ENCODE measurements at places on chromosomes 3 and 15.

DNA sequence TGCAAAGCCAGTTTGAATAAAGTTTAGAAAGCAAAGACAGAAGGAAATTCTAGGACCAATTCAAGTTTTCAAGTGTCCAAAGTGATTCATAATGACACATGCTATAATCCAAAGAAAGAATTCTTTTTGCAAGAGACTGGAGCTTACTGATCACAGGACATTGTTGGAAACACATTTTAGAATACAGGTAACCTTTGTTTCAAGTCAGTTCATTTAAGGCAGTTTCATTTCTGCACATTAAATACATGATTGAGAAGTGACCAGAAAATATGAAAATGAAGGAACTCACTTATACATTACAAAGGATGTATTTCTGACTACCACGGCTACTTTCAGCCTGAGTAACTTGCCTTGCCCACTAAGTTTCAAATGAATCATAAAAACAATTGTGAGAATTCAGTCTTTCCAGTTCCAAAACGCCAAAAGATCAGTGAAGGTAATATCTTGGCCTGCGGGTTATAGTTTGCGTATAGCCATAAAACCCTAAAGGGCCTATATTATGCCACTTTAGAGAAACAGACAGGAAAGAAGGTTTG lies 48.7 kb downstream of the PRICKLE2 start:
- no peak for DNase-seq

GRCh38 chr3:114685161-114685560 lies 391.3 kb downstream of the TIGIT start:
- DNase-seq, result no peak

- peak; percentile 38 for DNase-seq
These were observed 701 bp downstream of the EIF5A2 start for GRCh38 chr3:170907637-170908234.

DNA sequence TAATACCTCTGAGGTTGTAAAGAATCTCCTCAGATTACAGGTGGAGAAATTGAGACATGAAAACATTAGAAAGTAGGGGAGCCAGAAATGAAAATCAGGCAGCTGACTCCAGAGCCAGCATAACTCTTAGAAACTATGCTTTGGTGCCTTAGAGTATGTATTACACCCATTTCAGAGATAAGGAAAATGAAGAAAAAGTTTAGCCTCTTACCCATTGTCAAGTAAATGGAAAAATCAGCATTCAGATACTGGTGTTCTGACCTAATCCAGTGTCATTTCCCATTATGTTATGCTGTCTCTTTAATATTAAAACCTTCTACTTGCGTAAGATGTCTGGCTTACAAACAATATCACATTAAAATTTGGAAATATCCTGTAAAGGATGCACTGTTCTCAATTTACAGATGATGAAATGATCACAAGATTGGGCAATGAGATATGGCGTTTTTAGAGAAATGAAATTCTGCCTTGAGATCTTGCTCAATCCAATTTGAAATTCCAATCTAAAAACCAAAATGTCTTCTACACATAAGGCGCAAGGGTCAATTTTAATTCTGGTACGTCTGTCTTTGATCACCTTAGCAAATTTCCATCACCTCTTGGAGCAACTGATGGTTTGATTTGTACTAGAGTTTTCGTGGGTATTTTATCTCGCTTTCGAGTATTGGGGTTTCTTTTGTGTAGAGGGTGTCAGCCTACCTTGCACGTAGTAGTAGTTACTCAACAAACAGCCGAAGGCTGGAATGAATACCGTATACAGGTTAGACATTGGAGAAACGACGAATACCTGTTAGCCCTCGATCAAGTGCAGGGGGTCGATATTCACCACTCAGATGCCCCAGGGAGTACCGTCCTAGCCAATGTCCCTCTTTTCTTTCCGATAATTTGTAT lies 902 bp upstream of the ZCWPW2 start:
- peak; percentile 11 for DNase-seq

DNA sequence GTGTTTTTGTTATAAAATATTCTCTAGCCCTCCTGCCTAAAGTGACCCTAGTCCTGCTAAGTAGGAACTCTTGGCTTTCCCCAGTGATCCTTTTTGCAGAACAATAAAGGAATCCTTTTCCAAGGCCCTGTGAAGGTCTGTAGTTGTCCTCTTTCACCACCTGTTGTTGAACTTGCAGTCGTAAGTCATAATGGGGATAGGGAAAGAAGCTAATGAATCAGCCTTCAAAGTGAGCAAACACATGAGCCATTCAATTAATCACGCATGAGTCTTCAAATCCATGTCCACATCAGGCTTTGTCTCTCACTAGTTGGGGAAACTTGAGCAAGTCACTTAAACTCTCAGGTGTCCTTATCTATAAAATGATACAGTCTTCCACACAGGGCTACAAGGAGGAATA lies 27.6 kb downstream of the ZNF860 start:
- no peak for DNase-seq

- no peak for DNase-seq
These were observed 13.2 kb upstream of the RPL32 start for GRCh38 chr3:12854565-12854964.

GRCh38 chr3:52479877-52480575 lies 15.1 kb upstream of the STAB1 start:
- DNase-seq, result no peak

GRCh38 chr3:30098653-30099455 lies 507.5 kb upstream of the TGFBR2 start:
- no peak for DNase-seq

DNA sequence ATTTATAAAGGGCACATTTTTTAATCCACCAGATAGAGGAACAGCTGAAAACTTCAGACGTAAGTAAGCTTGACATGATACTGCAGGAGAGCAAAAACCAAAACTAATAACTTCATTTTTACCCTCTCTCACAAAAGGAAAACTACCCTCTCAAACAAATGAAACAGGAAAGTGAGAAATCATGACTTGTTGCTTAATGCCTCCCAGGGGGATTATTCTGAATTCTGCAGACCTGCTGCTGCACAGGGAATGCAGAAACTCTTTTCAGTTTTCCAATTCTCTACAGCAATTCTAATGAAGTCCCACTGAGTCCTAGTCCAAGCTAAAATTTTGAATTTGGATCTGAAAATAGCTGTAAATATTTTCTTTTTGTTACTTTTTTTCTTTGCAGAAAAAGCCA lies 637.1 kb upstream of the CCDC54 start:
- no peak for DNase-seq

GRCh38 chr3:79018671-79019136 lies 749.1 kb downstream of the ROBO1 start:
- DNase-seq, result no peak

DNA sequence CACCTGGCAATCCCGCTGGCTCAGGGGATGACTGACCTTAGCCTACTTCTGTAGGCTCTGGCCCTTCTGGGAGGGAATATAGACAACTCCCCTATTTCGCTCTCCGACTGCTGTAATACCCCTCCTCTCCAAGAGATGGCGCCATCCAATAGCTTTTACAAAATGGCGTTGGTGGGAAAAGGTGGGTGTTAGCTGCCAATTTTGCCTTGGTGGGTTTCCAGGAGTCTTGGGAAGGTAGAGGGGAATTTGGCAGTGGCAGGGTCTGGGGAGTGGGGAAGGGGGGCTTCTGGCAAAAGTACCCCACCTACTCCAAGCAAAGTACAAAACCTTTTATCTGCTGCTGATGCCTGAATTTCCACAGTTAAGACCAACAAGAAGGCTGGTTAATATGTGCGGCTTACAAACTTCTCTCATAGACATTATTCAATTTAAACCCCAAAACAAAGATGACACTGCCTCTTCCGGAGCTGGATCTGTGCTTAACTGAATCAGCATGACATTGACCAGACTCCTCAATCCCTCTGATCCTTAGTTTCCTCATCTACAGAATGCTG lies 62.1 kb downstream of the RASGRF1 start:
- DNase-seq, result peak; percentile 80

- no peak for DNase-seq
These were observed 151.1 kb downstream of the RBPMS2 start for GRCh38 chr15:64624242-64624641.

GRCh38 chr15:93378558-93378957 lies 289.5 kb upstream of the RGMA start:
- no peak for DNase-seq

DNA sequence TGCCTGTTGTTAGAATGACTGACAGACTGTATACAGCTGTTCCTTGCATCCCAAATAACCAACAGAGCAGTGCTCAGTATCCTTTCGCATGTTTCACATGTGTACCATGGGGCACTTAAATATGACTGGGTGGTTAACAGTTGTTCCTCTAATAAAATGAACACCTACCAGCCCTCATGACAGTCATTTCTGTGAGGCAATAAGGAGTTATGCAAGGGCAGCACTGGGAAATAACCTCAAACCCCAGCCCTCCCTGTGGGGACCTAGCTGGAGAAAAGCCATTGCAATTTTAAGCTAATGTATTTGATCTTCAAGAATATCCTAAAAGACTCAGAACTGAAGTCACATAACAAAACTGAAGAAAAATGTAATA lies 7.3 kb downstream of the RFT1 start:
- DNase-seq, result no peak

GRCh38 chr15:78875107-78875914 lies 2.6 kb downstream of the MORF4L1 start:
- no peak for DNase-seq

- no peak for DNase-seq
These were observed 1040.1 kb upstream of the NR2F2 start for GRCh38 chr15:95290176-95290974.

- DNase-seq, result no peak
These were observed 31.8 kb downstream of the HEG1 start for GRCh38 chr3:125023833-125024555.

DNA sequence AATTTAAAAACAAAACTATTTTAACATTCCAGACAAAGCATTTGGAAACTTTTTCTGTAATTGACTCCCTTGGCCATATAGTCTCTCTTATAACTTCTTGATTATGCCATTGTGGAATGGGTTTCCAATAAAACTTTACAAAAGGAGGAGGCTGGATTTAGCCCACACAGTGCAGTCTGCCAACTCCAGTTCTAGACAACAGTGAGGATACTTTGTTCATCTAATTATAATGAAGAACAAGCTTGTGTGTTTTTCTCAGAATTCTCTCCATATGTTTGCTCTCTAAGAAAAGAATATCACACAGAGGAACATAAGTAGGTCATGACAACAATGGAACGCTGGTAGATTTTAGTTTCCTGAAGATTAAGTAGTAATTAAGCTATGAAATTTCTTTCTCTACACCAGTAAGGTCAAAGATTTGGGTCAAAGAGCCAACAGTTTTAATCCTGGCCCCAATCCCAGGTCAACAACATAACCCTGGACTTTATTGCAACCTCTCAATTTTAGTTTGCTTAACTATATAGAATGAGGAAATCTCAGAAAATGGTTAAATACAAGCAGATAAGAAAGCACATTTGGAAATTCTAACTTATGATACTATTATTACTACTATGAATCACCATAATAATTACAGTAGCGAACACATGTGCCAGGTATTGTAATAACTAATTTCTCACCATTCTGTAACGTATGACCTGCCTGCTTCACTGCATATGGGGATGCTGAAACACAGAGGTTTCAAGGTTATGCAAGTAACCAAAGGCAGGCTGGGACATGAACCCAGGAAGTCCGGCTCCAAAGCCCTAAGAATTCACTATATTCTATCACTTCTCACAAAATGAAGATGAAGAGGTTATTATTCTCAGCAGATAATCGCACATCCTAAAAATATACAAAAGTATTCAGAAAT lies 65.7 kb downstream of the TJP1 start:
- no peak for DNase-seq

GRCh38 chr15:73753250-73754130 lies at the start of gene INSYN1:
Gene INSYN1 (minus strand): TSS chr15:73753351. CDS start chr15:73751130, 2,221 bp downstream.
- no peak for DNase-seq

DNA sequence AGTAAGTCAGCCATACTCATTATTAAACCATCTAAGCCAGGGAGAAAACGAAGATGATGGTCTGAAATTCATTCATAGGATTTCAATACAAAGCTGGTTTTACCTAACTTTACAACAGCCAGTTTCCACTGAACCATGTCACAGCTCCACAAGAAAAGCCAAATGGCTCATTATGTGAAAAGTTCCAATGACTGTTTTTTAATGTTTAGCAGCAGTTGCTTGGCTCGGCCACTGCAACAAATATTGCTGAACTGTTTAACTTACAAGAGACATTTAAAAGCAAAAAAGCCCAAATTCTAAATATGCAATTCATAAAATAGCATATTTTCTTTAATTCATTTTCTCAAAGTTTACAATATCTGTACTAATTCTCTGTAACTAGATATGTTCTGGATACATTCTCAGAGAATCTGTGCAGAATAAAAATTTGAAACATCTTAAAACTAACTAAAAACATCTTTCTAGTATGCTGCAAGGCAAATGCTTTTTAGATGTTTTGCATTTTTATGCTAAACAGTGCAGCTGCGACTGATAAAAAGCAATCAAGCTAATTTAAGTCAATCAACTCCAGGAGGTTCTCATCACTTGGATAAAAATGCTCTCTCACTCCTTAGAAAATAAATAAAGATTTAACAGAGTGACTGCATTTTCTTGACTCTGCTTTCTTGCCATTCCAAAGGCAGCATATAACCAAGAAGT lies 356.5 kb downstream of the ERC2 start:
- no peak for DNase-seq
